Stimulated activated CD4-positive, alpha-beta T cell treated with anti-CD3 and anti-CD28 coated beads, Interleukin-1b, Interleukin-23, amount 100 ng/mL, for 24 hours (primary cell): ENCODE measurements at places on chromosomes 16 and 17.

GRCh38 chr16:12587170-12587569 lies 216.5 kb downstream of the CPPED1 start:
- DNase-seq: no peak

DNA sequence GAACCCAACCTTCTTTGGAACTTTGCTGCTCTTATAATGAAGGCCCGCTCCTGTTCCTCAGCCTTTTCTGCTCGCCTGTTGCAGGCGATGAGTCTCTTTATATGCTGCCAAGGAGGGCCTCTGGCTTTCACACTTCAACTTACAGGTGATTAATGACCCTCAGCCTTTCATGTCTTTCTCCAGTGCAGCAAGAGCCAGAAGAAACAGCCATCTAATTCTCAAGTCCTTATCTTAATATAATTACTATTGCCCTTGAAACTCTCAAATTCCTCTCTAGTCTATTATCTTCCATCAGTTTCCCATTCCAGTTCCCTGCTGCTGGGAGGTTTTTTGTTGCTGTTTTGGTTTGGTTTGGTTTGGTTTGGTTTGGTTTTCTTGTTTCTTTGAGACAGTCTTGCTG lies 121.8 kb upstream of the MED13 start:
- DNase-seq: no peak

DNA sequence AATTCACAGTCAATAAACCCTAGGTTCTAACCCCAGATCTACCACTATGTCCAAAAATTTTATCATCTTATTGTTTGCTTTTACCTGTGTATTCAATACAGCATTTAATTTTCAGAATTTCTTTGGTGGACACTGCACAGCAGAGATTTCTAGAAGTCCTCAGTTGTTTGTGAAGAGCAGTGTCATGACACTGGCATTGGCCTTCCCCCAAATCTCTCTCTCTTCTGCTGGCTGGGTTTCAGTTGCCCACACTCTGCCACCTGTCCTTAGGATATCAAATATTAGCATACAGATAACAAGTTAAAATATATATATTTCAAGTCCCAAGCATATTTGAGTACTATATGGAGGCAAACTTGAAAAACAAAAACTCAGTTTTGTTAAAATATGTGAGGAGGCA lies 2.0 kb upstream of the THUMPD1 start:
- DNase-seq: no peak

DNA sequence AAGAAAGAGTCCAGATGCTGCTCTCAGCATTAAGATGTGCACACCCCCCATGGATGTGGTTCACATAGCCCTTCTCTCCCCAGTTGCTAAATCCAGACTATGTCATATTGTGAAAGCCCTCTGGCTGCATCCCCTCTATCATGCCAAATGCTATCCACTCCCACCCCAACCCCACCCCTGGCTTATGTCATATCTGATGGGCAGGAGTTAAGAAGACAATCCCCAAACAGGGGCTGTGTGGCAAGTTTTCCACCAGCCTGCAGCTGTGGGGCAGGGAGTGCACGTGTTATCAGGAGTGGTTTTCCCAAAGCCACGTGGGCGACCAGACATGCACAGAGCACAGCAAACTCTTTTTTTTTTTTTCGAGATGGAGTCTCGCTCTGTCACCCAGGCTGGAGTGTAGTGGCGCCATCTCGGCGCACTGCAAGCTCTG lies 10.0 kb downstream of the FAM117A start:
- no peak for DNase-seq

DNA sequence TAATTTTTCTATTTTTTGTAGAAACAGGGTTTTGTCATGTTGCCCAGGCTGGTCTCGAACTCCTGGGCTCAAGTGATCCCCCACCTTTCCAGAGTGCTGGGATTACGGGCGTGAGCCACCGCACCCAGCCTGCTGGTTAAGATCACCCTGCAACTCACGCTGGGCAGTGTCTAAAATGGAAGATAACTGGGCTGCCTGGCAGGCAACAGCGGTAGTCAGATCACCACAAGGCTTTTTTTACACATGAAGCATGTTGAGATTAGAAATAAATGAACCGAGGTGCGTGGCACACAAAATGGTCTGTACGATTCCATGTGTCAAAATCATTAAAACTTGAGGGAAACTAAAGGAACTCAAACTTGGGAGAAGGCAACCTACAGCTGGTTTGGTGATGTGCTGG lies 26.7 kb downstream of the ZNF276 start:
- no peak for DNase-seq

- DNase-seq: no peak
Observed at GRCh38 chr17:7747635-7748071, 30.1 kb downstream of the DNAH2 start.

GRCh38 chr17:52025236-52025635 lies 133.3 kb downstream of the CA10 start:
- no peak for DNase-seq

GRCh38 chr16:69364088-69364487 lies 12.5 kb upstream of the TMED6 start:
- no peak for DNase-seq

DNA sequence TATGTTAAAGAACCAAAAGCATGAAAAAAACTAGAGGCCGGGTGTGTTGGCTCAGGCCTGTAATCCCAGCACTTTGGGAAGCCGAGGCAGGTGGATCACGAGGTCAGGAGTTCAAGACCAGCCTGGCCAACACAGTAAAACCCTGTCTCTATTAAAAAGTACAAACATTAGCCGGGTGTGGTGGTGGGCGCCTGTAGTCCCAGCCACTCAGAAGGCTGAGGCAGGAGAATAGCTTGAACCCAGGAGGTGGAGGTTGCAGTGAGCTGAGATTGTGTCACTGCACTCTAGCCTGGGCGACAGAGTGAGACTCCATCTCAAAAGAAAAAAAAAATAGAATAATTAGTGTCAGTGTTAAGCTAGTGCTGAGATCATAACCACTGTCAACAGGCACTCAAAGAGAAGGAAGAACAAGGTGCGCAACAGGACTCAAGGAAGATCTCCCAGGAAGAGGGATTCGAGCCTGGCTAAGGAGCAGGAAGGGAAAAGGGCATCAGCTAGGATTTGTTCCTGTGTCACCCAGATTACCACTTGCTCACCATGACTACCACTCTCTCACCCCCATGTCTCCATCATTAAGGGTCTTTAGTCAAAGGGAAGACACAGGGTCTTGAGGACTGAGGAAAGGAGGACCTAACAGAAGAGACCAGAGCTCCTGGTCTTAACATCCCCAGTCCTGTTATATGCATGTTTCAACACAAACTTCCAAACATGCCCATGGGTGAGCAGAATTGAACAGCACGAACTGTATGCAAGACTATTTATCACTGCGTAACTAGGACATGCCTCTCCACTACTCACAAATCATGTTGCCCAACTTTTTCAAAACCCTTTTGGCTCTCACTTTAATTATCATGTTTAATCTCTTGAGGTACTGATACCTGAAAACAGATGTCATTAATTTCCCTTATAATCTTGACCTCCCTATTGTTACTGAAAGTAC lies 88.3 kb upstream of the PLEKHM1 start:
- DNase-seq: no peak

DNA sequence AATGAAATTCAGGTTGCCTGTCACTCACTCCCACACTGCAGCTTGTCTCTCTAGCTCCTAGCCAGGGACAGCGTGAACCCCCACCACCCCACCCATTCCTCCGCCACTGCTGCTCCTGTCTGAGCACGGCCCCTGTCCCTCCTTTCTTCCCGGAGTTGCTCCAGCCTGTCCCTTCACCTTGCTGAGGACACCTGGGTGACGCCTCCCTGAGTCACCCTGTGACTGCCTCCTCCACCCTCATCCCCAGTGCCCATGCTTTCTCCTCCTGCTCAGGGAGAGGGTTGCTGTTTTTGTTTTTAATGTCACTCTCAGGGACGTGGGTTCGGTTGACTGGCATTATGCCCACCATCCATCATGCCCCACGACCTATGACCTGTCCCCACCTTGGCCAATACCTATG lies 25.8 kb upstream of the NAT9 start:
- DNase-seq: no peak

DNA sequence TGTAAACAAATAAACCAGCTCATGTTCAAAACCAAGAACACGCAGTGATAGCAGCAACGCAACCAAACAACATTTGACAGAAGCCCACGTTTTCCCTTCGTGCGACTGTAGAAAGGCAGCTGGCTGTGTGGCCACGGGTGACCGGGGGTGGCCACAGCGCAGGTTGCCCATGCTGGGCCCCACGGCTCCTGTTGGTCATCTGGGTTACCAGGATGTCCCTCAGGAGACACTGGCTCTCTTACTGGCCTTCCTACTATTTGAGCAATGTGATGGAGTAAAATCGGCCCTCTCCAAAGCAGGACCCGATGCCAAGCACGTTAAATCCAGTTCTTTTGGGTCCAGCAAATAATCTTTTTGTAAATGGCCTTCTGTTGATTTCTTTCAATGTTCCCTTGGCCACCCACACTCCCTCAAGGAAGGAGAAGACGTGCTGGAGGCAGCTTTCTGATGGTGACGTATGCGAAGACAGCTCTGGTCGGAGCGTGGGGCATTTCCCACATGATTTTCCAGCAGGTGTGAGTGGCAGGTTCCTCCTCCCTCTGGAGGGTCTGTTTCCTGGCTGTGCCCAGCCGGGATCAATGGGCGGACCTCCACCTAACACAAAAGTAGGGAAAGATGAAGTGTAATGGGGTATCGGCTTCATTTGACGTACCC lies 143.1 kb upstream of the CHMP6 start:
- no peak for DNase-seq

DNA sequence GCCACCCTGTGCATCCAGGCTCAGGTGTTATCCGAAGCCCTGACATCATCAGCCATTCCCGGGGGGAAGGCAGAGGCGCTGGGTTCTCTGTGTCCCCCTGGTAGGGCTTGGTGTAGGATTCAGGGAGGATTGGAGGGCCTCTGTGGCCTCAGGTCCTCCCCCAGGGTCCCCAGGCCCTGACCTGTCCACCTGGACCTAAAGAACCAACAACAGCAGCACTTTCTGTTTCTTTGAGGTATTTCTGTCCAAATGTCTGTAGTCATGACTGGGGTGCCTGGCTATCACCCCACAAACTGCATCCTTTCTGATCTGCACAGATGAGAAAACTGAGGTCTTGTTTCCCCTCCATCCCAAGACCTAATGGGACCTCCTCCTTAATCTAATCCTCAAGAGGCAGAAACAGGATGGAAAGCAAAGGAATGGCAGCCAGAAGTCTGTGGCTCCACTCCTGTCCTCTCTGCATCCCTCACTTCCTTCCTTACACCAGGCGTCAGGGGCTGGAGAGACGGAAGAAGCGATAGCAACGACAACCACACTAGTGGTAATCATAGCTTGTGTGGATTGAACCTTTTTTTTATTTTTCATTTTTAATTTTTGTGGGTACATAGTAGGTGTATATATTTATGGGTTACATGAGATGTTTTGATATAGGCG lies 11.8 kb downstream of the NLRC5 start:
- no peak for DNase-seq

GRCh38 chr16:79097166-79097565 lies 503.4 kb downstream of the MAF start:
- DNase-seq: no peak

DNA sequence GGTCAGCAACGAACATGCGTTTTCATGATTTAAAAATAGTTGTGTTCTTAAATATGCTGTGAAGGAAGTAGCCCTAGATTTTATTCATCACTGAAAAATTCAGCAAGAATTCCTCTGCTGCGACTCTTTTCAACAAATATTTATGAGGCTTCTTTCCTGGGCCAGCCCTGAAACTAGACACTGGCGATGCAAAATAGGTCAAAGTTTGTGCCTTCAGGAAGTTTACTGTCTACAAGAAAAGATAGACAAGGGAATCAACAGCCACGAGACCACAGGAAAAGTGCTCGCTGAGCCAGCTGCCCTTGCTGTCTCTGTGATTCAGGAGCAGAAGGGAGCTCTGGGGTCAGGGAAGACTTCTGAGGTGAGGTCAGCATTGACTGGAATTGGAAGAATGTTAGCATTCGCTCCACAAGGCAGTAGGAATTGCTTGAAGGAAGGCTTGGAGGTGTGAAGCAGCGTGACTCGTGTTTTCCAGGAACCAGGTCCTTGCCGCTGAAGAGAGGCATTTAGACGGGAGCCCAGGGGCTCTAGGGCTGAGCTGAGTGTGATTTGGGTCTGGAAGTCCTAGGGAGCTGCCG lies 1.9 kb upstream of the RPL26 start:
- no peak for DNase-seq

- no peak for DNase-seq
Observed at GRCh38 chr16:85372627-85373372, 240.3 kb upstream of the GSE1 start.

- DNase-seq: no peak
Observed at GRCh38 chr17:68294617-68295016, 3.3 kb downstream of the ARSG start.

DNA sequence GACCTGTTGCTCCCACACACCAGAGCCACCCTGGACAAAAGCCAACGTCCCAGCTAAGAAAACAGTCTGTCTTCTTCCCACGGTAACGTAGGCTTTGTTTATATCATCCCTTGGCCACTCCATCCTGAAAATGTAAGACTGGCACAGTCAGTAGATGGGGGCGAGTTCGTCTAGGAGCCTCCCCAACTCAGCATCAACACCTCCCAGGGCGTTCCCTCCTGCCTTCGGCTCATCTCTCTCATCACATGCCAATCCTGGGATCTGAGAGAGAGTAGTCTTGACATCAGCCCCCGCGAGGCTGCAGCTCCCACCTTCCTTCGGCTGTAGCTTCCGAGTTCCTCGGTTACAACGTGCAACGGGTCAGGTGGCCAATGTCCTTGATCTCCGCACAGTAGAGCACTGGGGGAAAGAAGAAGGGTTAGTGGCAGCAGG lies 894 bp downstream of the RNF227 start:
- DNase-seq: no peak

GRCh38 chr17:4710693-4711634 lies 532 bp downstream of the ARRB2 start:
- peak; percentile 24 for DNase-seq

DNA sequence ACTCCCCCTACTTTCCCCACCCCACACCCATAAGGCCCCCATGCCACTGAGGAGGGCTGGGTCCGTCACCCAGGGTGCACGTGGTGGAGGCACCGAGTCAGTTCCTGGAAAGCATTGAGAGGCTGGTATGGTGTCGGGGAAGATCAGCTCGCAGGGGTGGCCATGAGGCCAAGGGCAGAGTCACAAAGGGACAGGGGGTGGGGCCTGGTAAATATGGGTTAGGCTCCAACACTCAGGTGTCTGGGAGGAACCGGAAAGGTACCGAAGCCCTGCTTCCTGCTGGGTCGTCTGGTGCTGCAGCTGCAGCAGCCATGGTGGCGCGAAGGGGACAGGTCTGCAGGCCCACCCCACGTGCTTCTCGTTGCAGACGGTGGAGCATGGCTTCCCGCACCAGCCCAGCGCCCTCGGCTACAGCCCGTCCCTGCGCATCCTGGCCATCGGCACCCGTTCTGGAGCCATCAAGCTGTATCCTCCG lies 30.2 kb downstream of the LLGL2 start:
- DNase-seq: no peak
